ENCODE measurements at places on chromosomes 5 and 9.
A peak's percentile ranks its signal among the peaks of the same experiment; 100 is the strongest.

GRCh38 chr5:45648744-45649143 is 47.4 kb downstream of the HCN1 start:
- no peak for DNase-seq

DNA sequence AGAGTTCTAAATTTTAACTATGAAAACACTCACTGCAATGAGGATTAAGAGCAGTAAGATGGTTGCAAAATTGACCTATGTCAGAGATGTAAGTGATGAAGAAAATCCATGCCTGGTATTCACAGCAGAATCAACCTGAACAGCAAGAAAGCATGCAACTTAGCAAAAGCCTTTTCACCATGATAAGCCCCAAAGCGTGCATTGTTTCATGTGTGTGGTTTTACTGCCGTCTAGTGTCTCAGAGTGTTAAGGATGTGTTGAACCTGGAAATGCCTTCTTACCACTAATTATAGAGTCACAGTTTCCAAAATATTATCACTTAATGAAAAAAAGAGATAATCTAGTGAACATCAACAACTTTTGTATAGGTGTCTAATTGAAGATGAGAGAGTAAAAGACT is 415.2 kb upstream of the TRPC7 start:
- DNase-seq: no peak

DNA sequence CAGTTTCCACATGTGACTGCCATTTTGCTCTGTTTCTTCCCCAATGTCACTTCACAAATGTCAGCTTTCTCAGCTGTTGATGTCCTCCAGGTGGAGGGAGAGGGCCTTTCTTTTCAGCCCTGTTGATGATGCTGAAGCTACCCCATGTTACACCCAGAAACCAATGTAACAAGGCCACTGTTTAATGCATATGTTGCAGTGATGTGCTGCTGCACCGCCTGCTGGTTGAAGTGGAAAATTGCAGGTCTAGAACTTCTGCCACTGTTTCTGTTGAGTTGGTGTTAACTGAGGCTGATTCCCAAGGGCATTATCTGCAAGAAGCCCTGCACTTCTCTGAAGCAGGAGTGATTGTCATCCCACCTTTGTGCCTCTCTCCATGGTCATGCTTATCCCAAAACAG is 428.4 kb downstream of the KDM4C start:
- no peak for DNase-seq

GRCh38 chr5:171724468-171725204 is 61.0 kb upstream of the SMIM23 start:
- no peak for DNase-seq

DNA sequence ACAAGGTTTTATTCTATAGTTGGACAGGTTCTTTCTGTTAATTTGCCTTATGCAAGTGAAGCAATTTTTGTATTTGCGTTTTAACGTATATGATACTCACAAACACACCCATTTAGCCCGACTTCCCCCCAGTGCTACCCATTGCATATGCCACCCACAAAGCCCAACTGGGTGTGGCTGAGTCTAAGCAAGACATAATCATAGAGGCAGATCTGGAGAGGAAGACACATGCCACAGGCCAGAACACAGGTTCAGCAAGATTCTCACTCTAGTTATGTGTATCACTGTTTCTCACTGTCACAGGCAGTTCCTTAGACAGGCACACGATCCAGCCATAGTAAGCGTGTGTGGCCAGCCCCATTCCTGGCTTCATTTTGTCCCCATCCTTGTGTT is 29.0 kb upstream of the PUM3 start:
- DNase-seq: no peak

- no peak for DNase-seq
These were observed 121.4 kb upstream of the C6 start for GRCh38 chr5:41334758-41335157.

- DNase-seq: no peak
These were observed 20.8 kb downstream of the FXN start for GRCh38 chr9:69056191-69056815.

DNA sequence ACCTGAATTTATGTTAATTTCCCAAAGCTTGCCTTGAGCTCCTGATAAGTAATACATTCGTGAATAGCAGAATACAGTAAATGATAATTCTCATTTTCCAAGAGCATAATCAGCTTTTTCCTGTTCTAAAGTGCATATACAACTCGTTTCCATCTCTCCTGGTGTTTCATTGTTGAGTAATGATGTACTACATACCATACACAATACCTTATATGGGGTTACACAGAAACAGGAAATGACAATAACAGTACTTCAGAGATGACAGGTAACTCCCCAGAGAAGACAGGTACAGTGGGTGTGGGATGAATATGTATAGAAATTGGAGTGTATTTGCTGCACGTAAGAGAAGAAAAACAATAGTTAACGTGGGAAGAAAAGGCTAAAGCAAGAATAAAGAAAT is 287.1 kb downstream of the TENT4A start:
- no peak for DNase-seq

DNA sequence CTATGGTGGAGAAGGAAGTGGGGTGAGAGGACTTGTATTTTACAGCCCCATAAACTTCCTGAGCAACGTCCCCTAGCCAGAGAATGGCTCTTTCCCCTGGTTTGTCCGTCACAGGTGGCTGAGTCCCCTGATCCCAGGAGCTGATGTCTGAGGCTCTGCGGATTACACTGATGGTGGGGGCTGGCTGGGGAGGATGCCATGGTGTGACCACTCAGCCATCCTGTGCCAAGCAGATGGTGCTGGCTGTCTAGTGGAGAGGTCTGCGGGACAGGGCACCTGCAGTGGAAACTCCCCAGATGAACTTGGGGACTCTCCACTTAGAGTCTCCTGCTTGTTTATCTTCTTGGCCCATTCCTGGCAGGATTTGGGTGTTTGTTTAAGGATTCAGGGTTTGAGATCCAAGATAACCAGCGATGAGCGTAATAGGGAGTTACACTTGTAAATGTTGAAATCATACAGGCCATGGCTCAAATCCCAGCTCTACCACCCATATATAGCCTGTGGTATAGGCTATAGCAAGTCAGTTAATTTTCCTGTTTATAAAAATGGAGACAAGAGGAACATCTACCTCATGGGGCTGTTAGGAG is 4.7 kb upstream of the PTGS1 start:
- no peak for DNase-seq

- DNase-seq: no peak
These were observed 39.1 kb downstream of the SYK start for GRCh38 chr9:90840696-90841095.

DNA sequence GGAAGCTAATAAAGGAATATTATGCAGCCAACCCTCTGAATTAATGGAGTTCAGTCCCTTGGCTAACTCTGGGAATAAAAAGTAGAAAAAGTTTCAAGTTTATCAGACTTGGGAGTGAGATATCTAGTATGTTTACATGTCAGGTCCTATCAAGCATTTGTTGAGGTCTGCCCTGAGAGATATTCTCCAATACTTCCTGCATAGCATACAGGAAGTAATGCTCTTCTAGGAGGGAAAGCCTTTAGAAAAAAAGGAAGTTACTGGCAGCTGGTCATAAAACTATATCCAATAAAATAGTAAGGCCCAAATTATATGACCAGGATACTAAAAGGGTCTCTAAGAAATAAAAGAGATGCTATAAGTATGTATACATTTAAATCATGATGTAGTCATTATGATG is 594.1 kb upstream of the FTMT start:
- DNase-seq: no peak

GRCh38 chr9:113614843-113615648 is 151.5 kb downstream of the RGS3 start:
- DNase-seq: no peak

DNA sequence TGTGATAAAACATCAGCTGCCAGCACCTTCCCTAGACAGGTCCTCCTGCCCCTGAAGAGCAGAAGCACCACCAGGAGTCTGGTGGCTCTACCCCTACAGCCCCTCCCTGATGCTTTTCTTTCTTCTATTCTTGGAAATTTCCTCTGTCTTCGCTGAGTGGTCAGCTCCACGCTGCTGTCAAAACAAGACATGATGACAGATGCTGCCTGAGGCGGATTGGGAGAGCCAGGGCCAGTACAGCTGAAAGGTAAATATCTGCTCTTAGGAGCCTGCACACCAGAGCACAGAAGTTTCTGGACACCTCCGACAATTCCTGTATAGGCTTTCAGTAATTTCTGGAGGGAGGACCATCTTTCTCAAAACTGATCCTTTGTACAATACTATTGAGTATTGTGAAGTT is 4.7 kb upstream of the OR1Q1 start:
- DNase-seq: no peak

DNA sequence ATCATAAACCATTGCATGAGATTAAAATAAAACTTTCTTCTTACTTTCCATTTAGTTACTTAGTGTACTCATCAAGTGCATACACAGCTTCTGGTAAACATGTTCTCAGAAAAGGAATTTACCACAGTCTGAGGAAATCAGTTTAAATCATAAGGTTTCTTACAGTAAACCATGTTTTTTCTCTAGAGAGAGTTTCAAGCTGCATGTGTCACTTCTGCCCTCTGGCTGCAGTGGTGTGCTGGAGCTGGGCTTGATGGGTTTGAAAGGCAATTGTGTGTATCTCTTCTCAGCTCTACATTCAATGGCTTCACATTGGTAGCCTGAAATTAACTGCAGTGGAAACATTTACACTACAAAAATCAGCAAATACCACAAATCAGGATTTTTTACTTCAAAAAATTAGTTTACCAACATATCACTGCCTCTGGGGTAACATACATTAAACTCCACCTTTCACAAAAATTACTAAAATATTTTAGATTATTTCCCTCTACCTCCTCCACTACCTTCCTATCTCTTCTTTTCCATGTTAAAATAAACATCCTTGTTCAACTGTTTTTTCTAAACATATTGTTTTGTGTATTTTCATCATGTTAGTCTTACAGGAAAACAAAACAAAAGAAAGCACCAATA is 414.3 kb downstream of the ANXA1 start:
- DNase-seq: no peak

DNA sequence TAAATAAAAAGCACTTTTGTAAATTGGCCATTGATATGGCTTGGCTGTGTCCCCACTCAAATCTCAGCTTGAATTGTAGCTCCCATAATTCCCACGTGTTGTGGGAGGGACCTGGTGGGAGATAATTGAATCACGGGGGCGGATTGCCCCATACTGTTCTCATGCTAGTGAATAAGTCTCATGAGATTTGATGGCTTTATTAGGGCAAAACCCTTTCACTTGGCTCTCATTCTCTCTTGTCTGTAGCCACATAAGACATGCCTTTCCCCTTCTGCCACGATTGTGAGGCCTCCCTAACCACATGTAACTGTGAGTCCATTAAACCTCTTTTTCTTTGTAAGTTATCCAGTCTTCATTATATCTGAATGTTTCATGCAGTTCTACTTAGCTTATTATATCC is 153.2 kb downstream of the TARS1 start:
- no peak for DNase-seq

GRCh38 chr5:98786191-98786853 is 12.9 kb downstream of the RGMB start:
- no peak for DNase-seq

GRCh38 chr5:158154226-158155005 is 295.5 kb upstream of the CLINT1 start:
- DNase-seq: no peak

GRCh38 chr9:4678679-4679267 is 596 bp upstream of the CDC37L1 start:
- peak; percentile 23 for DNase-seq

DNA sequence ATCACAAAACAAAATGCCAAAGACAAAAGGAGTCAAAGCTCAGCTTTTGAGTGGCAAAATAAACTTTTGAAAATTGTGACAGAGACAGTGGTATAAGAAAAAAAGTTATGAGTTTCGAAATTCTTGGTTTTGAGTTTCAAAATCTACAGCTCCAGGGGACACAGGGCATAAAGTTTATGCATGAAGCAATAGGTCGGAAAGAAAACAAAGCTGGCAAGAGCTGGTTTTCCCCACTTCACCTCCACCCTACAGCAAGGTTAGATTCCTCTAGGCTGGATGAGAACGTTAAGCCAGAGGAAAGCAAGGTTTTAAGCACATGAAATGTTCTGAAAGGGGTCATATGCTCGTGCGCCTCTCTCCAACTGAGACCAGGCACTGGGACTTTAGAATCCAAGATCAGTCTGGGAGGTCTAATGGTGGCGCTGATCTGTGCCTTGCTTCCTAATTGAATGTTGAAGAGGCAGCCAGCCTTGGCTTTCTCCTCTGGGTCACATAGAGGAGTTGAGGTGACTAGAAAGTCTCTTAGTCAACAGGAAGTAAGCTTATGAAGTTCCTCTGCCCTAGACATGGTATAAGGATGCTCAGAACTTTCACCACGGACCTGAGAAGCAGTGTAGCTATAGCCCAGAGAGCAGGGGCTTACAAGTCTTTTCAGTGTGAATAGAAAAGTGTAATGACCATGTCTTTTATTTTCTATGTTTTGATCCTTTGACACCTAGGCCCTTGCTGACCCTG is 167.7 kb upstream of the DMAC1 start:
- DNase-seq: no peak

Data from activated CD8-positive, alpha-beta memory T cell treated with anti-CD3 and anti-CD28 coated beads, Interleukin-2, amount 50 U/mL, for 4 hours (primary cell).